ENCODE measurements at places on chromosomes 3 and 15. TPM values are rescaled to one million over a fixed set of nuclear protein-coding genes. Genes with fewer than 3 reads are reported as not detected.

Gene COL6A5
- polyA plus RNA-seq = not detected

Gene RLBP1
- polyA plus RNA-seq = not detected

Gene GPR62
- polyA plus RNA-seq = not detected

Gene TM4SF18
- polyA plus RNA-seq = not detected

Gene UQCRC1
- polyA plus RNA-seq = 241 TPM

Gene COL7A1
- polyA plus RNA-seq = 3.4 TPM

Gene TBC1D21
- not detected for polyA plus RNA-seq

All from Purkinje cell (primary cell).